ENCODE measurements at places on chromosomes 5 and 9.

GRCh38 chr9:135087489-135087792 is at the start of gene OLFM1:
TSS of gene OLFM1 (plus strand) at chr9:135087668. CDS start at chr9:135087990, 322 bp downstream.
- DNase-seq = no peak

DNA sequence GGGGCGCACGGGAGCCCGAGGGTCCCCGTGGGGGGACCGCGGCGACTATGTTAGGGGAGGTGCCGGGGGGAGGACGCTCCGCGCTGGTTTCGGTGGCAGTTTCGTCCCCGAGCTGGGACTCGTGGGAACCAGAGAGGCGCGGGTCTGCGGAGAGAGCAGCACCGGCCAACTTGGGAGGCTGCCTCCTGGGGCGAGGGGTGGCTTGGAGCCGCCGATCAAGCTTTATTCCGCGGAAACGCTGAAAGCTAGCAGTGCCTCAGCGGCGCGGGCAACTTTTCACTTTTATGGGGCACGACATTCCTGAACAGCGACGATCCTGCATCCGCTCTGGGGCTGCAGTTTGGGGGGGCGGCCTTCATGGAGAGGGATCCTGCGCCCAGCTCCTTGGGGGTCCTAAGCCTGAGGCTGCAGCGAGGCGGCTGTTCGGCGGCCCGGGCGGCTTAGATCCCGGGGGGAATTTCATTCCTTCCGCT is 369 bp downstream of the OCLN start:
- DNase-seq = no peak

GRCh38 chr9:78044189-78044588 is 12.6 kb upstream of the GNAQ start:
- DNase-seq = no peak

DNA sequence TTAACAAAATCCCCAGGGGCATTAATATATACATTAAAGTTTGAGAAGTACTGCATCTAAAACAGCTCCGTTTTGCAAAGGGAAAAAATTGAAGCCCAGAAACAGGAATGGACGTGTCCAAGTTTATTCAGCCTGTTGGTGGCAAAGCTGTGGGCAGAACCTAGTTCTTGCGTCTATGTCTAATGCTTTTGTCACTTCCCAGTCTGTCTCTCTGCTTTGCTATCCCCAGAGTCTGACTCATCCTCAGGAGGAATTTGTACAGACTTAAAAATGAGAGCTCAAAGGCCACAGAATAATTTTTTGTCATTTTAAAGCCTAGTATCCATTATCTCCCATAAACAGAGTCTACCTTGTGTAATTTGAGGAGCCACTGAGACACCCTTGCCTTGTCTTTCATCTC is 330.9 kb upstream of the GRIA1 start:
- DNase-seq = peak; percentile 81

DNA sequence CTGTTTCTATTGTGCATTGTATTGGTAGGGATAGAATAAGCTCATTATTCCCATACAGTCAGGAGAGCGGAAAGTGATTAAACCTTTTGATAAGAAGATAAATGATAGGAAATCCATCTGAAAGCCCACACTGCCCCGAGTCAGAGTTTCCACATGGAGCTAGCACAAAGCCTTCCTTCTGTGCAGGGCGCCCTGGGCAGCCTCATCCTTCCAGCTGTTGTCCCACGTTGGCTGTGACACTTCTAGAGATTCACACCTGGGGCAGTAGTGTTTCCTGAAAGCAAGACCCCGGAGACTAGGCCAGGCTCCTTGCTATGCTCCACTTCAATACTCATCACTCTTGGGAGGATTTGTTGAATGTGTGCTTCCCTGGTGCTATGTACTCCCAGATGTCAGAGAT is 172.4 kb downstream of the SEMA6A start:
- no peak for DNase-seq

- DNase-seq = no peak
These were observed 114.4 kb upstream of the PPP1R26 start for GRCh38 chr9:135365013-135365768.

DNA sequence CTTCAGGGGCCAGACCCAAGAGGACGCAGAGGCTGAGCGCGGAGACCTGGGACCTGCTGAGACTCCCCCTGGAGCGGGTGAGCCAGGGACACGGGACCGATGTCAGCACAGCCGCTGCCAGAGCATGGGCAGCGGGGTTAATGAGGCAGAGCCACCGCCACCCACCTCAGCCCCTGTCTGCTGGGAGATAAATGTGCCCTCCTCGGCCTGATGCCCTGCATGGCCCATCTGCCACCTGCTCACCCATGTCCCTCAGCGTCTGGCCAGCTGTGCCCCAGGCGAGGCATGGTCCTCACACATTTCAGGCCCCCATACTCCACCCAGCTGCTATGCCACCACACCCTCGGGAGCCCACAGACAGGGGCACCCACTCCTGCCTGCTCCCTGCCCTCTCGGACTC is 14.9 kb downstream of the DNLZ start:
- no peak for DNase-seq

- DNase-seq = no peak
These were observed 29.9 kb downstream of the TMEM161B start for GRCh38 chr5:88238732-88239131.

DNA sequence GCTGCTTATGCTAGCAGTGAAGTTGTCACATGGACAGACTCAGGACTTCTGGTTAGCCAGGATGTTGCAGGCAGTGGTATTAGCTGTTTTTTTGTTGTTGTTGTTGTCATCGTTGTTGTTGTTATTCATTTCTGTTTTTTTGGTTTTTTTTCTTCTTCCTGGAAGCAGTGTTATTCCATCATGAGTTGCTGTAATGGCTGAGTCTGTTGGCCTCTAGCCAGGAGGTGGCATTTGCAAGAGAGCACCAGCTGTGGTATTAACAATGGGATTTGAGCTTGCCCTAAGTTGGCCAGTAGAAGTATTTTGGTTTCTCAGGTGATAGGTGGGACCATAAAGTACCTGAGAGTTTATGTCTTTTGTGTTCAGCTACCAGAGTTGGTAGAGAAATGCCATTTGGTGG is 561.1 kb downstream of the KCTD16 start:
- no peak for DNase-seq

DNA sequence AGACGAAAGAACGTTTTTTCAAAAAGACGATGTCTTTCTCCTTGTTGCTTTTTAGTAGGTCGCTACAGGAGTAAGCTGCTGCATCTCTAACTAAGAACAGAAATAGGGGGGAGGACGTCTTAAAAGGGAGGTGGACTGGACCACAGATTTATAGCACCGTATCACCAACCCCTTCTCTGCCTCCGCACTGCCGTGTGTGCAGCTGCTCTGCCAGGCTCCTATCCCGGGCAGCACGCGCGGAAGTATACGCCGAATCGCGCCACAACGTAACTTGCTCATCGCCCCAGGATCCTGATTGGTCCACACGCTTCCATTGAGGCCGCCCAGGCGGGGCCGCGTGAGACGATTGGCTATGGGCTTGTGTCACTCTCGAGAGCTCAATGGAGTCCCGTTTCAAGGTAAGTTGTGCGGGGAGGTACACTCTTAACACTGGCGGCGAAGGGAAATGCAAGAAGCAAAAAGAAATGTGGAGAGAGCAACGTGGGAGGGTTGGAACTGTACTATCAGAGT is at the start of gene ELAVL2:
TSS of gene ELAVL2 (minus strand) at position 121 of the 510 bp plus-strand sequence. CDS start 64,006 bp downstream, outside the sequence.
- DNase-seq = no peak

- DNase-seq = no peak
These were observed 11.7 kb downstream of the C5 start for GRCh38 chr9:121038362-121038761.

DNA sequence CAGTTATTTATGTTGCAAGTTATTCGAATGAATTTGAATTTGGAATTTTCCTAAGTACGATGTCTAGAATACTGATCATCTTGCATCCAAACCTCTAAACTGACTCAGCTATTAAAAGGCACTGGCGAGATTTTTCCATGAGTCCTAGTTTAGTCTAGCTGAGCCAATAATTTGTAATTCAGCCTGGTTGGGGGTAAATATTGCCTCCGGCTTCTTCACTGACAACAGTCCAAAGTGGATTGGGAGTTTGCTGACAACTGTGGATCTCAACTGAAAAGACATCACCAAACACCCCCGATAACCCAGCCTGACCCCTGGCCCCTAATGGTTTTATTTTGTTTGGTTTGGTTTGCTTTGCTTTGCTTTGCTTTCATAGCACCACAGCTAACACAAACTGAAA is 189.8 kb upstream of the DAPK1 start:
- no peak for DNase-seq

DNA sequence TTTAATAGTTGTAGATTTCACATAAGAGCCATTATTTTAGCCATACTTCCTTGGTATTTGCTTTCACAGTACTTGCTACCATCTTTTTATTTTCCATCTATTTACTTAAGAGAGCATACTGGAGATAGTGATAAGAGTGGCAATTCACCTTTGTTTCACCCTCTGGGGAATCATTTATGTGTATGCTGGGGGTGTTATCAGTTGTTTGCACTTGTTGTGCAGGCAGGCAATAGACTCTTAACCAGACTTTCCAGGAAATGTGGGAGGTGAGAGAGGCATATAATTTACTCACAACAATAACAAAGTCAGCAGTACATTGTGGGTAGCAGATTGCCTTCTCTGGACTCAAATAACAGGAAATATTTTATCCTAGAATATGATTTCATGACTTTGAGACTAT is 1018.3 kb downstream of the CDH12 start:
- DNase-seq = no peak

DNA sequence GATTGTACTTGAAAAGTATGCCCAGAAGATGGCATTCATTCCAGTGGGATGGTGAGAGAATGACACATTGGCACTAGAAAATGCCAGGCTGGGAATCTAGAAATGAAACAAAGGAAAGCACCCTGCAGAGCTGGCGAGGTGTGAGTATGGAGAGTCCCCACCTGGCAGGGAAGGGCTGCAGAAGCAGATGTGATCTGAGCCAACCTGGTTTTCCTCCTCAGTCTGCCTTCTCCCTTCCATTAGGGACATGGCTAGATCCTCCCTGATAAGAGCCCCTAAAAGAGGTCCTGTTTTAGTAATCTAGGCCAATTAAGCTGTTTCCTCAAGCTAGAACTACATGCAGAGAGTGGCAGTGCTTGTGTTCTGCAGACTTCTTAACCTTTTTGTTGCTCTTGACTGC is 24.7 kb upstream of the TNFSF15 start:
- DNase-seq = no peak

DNA sequence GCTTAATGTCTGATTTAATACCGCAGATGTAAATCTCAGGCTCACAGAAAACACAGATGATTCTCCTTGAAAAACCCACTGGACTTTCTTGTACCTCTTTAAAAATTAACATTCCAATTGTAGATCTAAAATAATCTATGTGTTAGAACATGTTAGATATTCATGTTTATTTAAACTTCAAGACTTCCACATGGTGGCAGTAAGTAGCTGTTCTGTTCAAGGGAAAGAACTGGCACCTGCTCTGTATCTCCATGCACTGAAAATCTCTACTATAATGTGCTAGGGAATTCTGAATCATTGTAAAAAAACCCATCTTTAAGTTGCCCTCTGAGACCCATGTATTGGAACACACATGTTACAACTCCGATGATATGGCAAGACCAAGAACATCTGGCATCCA is 366.9 kb downstream of the DMRTA1 start:
- DNase-seq = no peak

GRCh38 chr5:58013542-58014258 is 446.2 kb downstream of the PLK2 start:
- no peak for DNase-seq

- DNase-seq = no peak
These were observed 87.5 kb downstream of the TTC39B start for GRCh38 chr9:15219546-15219945.

DNA sequence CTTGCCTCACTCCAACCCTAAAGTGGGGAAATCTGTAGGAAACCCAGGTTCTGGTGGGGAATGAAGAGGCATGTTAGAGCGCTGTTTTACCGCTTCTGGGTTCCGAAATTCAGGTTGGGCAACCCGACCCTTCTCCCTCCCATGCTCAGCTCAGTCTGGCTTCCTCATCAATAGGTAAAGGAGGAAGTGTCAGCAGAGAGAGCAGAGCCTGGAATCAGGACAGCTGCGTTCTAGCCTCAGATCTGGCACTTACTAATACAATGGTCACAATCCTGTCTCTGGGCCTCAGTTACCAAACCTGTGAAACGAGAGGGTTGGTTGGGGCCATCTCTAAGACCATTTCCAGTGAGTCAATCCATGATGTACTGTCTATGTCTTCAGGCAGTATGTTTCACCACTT is 16.2 kb upstream of the TNIP1 start:
- DNase-seq = no peak

DNA sequence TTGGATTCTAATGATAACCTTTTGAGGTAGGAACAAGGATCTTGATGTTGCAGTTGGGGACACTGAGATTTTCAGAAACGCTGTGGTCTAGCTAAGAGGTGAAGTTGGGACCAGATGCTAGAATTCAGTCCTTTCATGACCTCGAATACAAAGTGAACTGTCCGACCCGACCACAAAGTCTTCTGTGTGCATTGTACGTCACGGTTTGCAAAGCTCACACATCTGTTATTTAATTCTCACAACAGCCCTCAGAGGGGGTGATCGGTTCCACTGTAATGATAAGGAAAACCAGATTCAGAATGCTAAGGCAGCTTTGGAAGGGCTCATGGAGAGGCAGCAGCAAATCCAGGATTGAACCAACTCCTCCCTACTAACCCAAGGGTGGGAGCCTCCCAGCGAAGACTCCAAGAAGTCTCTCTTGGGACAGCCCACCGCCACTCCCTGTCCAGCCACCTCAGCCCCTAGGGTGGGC is 16.6 kb upstream of the KIF12 start:
- no peak for DNase-seq
